ENCODE measurements at places on chromosomes 1 and 21. TPM values are rescaled to one million over a fixed set of nuclear protein-coding genes. Genes with fewer than 3 reads are reported as not detected.

DNA sequence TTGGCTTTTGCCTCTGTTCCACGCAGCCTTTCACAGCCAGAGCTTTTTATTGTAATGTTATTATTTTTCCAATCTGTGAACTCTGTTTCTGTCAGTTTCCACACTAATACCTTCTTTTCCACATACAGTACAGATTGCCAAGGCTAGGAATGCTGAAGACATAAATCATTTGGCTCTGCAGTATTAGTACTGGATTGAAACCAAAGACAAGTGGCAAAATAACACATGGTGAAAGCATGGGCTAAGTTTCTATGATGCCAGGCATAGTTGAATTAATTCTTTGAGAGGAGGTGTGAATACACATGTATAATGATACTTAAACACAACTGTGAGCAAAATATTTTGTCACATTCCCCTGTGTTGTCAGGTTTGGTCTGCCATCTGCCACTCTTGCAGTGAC lies 73.5 kb downstream of the TMEM200B start:
- DNase-seq = no peak

DNA sequence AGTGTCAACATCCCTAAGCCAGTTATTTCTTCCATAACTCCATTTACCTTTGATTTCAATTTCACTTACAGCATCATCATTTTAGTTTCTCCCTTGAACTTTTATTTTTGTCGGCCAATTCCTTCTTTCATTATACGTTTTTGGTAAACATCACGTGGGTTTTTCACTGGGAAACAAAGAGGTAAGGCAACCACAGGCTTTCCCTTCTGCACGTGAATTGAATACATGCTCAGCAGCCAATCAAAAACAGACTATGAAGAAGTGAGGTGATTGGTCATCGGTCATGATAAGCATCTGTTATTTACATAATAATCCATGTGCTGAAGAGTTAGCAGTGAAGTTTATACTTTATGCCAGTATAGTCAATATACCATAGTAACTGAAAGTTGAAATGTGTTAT lies 98.7 kb downstream of the NCAM2 start:
- DNase-seq = no peak

DNA sequence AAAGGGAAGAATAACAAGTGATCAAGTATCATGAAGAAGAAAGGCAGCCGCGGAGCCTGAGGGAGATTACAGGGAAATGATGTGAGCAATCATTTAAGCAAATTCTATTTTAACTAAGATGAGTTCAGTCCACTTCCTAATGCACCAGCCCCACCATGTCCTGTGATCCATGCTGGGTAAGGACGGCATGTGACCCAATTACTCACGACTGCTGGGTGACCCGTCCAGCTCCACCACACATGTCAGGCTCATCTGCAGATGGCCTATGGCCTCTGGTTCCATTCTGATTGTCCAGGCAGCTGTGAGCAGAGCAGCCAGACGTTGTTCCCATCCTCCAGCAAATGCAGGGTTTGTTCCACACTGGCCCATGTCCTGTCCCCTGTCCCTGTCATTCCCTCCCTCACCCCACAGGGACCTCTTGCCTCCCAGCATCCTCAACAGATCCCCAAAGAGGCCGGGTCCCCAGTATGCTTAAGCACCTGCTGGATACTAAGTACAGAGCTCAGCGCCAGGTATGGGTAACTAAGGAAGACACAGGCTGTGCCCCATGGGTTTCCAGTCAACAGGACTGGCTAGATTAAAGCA lies 87.9 kb downstream of the MATN1 start:
- DNase-seq = no peak

DNA sequence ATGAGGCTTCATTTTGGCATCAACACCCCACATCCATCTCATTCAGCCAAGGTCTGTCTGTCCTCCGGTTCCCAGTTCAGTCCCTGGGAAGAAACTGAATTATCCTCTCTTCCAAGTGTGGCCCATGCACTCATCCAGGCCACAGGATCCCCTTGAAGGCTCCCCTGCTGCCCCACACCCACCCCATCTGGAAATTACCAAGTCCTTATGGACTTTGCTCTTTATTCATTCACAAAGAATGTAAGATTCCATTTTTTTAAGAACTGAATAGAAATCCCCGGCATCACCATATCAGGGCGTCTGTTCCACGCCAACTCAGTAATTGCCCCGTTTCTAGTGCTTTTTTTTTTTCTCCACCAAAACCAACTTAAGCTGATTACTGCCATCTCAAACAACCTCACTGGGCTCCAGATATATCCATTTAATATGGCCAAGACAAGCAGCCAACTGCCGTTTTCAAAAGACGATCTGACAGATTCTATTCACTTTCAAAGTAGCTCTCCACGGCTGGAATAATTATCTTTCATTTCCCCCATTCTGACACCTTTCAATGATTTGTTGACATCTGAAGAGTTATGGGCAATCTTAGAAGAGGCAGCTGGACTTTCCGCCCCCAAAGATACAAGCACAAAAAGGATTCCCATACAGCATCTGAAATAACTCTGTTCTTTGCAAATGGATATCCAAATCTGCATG lies 55.9 kb downstream of the OLIG1 start:
- no peak for DNase-seq

- DNase-seq = no peak
These were observed 84.5 kb downstream of the PSMG1 start for GRCh38 chr21:39098696-39099200.

GRCh38 chr21:45950740-45951515 lies 30.6 kb upstream of the COL6A1 start:
- no peak for DNase-seq

DNA sequence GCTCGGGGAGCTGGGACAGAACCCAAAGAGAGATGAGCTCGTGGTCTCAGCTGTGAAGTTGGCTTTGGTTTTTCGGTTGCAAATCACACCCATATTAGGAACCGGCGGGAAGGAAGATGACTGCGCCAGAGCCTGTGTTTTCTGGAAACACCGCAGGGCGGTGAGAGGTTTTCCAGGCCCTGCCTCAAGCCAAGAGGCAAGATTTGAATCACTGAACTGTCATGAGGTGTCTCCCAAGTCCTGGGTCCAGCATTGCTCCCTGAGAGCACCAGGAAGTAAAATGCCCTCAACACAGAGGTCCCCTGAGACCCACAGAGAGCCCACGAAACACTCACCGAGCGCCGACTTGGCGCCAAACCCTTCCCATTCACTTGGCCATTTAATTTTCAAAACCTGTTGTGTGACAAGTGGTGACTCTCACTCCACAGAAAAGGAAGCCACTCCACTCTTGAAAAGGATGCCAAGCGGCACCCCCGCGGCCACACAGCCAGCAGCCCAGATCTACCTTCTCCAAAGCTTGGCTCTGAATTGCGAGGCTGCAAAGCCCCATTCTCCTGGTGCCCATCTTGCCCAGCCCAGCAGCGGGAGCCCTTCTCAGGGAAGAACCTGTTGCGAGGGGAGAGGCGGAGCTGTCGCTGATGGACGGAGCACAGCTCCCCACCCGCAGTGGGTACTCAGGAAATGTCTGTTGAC lies 99.0 kb upstream of the RUNX3 start:
- DNase-seq = no peak

DNA sequence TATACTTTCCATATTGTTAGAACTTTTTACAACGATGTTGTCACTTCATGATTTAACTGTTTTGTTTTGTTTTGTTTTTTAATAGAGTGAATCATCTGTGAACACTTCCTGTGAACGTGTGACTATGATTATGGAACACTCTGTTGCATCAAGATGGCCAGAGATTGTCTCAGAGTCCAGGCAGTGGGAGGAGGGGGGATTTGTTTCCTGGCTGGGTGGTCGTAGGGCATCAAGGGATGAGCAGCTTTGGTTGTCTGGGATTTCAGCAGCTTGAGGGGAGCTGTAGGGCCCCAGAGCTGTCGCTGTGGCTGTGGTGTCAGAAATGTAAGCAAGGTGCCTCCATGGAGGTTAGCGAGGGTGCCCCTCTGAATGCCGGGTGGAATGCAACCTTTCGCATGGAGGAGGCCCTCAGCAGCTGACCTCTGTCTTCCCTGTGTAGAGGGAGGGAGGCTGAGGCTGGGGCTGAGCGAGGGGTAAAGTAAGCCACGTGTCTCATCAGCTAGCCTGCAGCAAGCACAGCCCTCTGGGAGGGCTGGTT lies 21.4 kb downstream of the NEK2 start:
- DNase-seq = no peak

DNA sequence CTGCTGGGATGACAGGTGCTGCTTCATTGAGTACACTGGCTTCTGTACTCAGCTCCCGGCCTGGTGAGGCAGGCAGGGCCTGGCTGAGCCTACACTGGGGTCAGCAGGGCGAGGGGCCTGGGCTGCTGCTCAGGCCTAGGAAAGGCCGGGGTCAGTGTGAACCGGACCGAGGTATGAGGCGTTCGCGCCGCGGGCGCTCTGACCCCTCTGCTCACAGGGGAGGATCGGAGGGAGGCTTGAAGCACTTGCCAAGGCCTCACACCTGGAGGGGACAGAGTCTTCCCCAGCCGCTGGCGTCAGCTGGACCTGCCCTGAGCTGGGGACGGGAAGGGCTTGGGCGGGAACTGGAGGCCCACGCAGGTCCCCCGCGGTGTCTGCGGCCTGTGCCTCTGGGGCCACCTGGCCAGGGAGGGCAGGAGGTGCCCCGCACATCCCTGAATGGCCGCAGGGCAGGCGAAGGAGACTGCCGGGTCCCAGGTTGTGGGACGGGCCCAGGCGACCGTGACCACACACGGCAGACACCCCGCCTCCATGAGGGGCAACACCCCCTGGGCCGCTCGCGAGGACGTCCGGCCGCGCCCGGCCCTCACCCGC lies 466 bp downstream of the PEX10 start:
- DNase-seq = no peak

DNA sequence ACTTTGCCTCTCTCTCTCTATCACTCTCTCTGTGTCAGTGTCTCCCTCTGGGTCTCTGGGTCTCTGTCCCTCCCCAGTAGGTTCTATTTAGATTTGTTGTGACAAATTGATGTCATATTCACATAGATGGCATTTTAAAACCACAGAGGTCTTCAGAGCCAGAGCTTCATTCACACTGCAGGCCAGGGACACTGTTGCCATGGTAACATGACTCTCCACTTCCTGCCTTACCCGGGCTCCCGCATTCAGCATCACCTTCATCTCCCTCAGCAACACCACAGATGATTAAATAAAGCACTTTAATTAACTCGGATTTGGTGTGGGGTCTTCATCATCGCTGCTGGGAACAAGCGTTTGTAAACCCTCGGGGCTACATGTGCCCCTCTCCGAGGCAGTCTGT lies 132.6 kb downstream of the ETS2 start:
- DNase-seq = no peak

DNA sequence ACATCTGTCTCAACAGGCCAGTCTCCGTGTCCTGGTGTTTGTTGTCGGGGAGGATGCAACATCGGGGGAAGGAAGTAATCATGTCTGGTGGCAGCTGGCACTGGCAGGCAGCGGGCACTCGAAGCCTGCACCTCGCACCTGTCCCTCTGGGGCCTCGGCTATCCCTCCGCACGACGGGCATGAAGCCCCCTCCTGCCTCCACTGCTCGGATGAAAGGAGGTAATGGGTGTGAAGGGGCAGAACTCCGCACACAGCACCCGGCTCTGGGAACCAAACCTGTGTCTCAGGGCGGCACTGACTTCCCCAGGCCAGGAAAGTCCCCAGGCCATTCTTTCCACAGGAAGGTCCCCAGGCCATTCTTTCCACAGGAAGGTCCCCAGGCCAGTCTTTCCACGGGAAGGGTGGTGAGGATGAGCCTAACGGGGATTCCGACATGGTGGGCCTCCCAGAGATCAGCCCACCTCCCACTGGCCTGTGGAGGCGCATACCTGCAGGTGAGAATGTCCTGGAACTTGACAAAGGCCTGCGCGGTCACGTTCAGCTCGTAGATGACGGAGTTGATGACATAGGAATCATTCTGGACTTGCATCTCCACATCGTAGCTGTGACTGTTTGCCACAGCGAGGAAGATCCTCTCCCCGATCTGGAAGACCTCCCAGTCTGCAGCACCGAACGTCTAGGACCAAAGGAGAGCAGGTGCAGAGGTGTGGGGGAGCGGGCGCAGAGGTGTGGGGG lies 31.1 kb downstream of the KRTAP10-1 start:
- DNase-seq = no peak

- no peak for DNase-seq
These were observed 703 bp downstream of the ERI3 start for GRCh38 chr1:44354268-44354839.

- no peak for DNase-seq
These were observed 62.8 kb downstream of the DMRTB1 start for GRCh38 chr1:53521924-53522552.

GRCh38 chr21:32888971-32889370 lies 117.4 kb upstream of the PAXBP1 start:
- DNase-seq = no peak

DNA sequence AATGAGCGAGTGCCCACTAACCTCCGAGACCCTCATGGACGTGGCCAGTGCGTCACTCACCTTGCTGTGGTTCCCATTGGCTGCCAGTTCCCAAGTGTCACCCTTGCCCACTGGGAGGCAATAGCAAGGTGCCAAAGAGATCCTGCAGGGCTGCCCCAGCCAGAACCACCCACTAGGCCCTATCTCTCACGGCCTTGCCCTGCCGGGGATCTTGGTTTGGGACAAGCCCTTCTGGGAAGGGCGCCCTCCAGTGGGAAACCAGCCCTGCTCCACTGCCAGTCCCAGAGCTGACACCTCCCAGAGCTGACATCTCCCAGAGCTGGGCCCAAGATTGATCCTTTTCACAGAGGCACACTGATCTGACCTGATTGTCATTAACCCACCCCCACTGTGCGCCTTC lies 2.1 kb upstream of the SELENON start:
- no peak for DNase-seq

DNA sequence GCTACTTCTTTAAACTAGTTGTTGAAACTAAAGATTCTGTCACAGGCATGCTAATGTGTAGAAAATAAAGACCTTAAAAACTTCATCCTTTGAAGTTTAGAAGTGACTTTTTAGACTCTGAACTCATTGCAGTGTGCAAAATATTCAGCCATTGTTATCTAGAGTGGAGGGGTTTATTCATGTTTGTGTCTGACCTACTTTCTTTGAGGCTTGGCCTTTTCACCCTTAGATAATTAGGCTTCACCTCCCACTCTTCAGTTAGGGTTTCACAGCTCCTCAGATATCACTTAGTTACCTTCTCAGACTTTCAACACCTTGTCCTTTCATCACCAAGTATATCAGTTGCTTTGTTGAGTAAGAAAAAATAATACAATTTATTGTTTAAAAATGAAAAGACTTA lies 75.9 kb downstream of the IVNS1ABP start:
- DNase-seq = no peak

DNA sequence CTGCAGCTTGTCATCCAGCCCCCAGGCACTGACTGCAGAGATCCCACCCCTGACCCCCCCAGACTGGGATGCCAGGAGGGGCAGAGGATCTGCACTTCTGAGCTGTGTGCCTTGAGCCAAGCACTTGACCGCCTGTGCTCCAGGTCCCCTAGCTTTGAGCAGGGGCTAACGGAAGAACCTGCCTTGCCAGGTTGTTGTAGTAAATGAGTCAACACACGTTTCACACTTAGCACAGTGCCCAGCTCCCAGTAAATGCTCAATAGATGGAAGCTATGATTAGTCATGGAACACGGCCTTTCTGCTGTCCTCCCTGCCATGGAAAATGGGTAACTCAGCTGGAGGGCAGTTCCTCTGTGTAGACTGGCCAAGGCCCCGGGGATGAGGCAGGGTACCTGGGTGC lies 24.1 kb downstream of the IFFO2 start:
- DNase-seq = no peak

FCRL5 gene
- not detected for total RNA-seq

TDRD10 gene
- total RNA-seq = not detected

LIN28A gene
- total RNA-seq = not detected

FAM177B gene
- not detected for total RNA-seq

FAM131C gene
- 0.89 TPM for total RNA-seq

PTPN7 gene
- 2.3 TPM for total RNA-seq

RCAN3 gene
- 20.3 TPM for total RNA-seq

TFAP2E gene
- total RNA-seq = 0.67 TPM

SRGAP2 gene
- total RNA-seq = 42.1 TPM

THBS3 gene
- 58.1 TPM for total RNA-seq

CRABP2 gene
- 24.5 TPM for total RNA-seq

Measured in kidney epithelial cell (primary cell).